ENCODE measurements at places on chromosomes 1 and 21. TPM values are rescaled to one million over a fixed set of nuclear protein-coding genes. Genes with fewer than 3 reads are reported as not detected.

TPTE gene
- total RNA-seq: not detected

OR2L5 gene
- not detected for total RNA-seq

CDC7 gene
- total RNA-seq: 3.3 TPM

PGBD5 gene
- total RNA-seq: 0.06 TPM

SSR2 gene
- 356 TPM for total RNA-seq

PSEN2 gene
- total RNA-seq: 21.5 TPM

DPT gene
- 0.93 TPM for total RNA-seq

PEAR1 gene
- total RNA-seq: 15.9 TPM

OR2T11 gene
- not detected for total RNA-seq

NOS1AP gene
- total RNA-seq: not detected

LCE1B gene
- not detected for total RNA-seq

PRRC2C gene
- 57.8 TPM for total RNA-seq

IFNLR1 gene
- not detected for total RNA-seq

PPFIA4 gene
- 0.50 TPM for total RNA-seq

PDZK1 gene
- 0.75 TPM for total RNA-seq

C1orf185 gene
- total RNA-seq: not detected

Measured in aortic smooth muscle cell (primary cell).